Activated CD4-positive, alpha-beta T cell treated with anti-CD3 and anti-CD28 coated beads, Interleukin-2, amount 10 ng/mL, durations not matched to agents 24 days and 14 days (primary cell): ENCODE measurements at places on chromosomes 5 and 9. TPM values are rescaled to one million over a fixed set of nuclear protein-coding genes. Genes with fewer than 3 reads are reported as not detected.

Gene TSLP
- total RNA-seq: 0.09 and 0.42 TPM in 2 replicates

Gene CAVIN4
- total RNA-seq: 0.19 and 0.21 TPM in 2 replicates

Gene OMD
- total RNA-seq: not detected in 2 replicates

Gene ELOVL7
- total RNA-seq: 0.56 and 1.1 TPM in 2 replicates

Gene IL31RA
- total RNA-seq: 0.63 and 0.92 TPM in 2 replicates

Gene STPG3
- total RNA-seq: 0.54 and 0.99 TPM in 2 replicates

Gene CD72
- total RNA-seq: 8.1 and 9.0 TPM in 2 replicates

Gene GOLM1
- total RNA-seq: 5.5 and 6.6 TPM in 2 replicates

Gene AGTPBP1
- total RNA-seq: 25.8 and 27.8 TPM in 2 replicates

Gene FOXI1
- total RNA-seq: 0.09 TPM in 1 of 2 replicates, not detected in the other

Gene C1QTNF3
- 2.0 and 2.1 TPM in 2 replicates for total RNA-seq

Gene TICAM2
- 0.86 and 1.0 TPM in 2 replicates for total RNA-seq

Gene FYB1
- total RNA-seq: 84.9 and 93.7 TPM in 2 replicates

Gene TOPORS
- 14.5 and 15.1 TPM in 2 replicates for total RNA-seq

Gene MTREX
- 123 and 128 TPM in 2 replicates for total RNA-seq
